ENCODE measurements at places on chromosomes 2 and 18. TPM values are rescaled to one million over a fixed set of nuclear protein-coding genes. Genes with fewer than 3 reads are reported as not detected.

Gene SLC9A4
- total RNA-seq, result not detected

Gene CHRND
- total RNA-seq, result not detected

Gene RIF1
- 26.8 TPM for total RNA-seq

Gene FAM124B
- total RNA-seq, result 13.3 TPM

Gene SLC39A10
- 26.5 TPM for total RNA-seq

Gene ITGA4
- 0.52 TPM for total RNA-seq

Measured in dermis lymphatic vessel endothelial cell (primary cell).